T follicular helper cell (primary cell): ENCODE measurements at places on chromosomes 1 and 21.

DNA sequence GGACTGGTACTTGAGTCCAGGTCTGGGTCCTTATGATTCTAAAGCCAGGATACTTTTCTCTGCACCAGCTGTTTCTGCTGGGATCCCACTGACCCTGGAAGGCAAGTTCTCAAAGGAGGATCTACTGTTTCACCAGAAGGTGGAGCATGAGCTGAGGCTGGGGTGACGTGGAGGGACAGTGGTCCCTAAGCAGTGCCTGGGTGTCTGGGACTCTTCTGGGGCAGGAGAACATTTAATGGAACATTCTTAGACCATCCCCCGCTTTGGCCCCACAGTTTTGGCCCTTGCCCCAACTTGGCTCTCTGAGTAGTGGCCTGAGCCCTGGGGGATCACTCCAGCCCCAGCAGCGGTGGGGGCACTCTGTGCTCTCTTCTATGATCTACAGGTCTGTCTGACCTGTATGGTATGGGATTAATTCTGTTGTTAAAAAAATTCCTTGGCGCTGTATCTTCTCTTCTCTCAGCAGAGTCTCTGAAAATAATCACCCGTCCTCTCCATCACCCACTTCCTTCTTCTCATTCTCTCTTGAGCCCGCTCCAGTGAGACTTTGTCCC, 60.3 kb upstream of the CSF3R start:
- DNase-seq: no peak

GRCh38 chr21:42847051-42847707, 32.2 kb downstream of the WDR4 start:
- no peak for DNase-seq

GRCh38 chr1:222736470-222736869, 532 bp upstream of the FAM177B start:
- DNase-seq: no peak

GRCh38 chr1:20242890-20243479, 47.7 kb upstream of the VWA5B1 start:
- DNase-seq: no peak

- no peak for DNase-seq
These were observed 26.1 kb downstream of the CD58 start for GRCh38 chr1:116544588-116545358.

GRCh38 chr1:23557471-23558124, 1.7 kb downstream of the ID3 start:
- DNase-seq: no peak

- no peak for DNase-seq
These were observed 40.7 kb downstream of the ARHGEF10L start for GRCh38 chr1:17579951-17580939.

DNA sequence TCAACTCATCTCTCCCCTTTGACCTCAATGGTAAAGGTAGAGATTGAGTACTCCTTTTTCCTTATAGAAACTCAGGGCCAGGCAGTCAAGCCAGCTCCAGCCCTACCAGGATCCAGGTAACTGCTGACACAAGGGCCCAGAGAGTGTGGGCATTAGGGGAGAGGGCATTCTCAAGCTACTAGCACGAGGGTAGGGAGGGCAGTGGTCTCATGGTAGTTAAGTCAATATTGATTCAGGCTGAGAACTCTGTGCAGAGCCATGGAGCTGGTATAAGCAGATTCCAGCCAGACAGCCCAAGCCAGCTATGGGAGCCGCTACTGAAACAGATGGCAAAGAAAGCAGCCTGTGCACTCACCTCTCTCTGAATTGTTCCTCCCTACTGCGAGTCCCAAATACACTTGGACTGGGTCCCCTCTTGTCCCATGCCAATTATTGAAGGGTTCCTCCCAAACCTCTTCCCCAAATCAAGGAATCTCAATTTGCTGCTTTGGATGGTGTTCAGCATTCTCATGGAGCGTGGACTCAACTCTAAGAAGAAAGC, 2.8 kb downstream of the PI4KB start:
- DNase-seq: no peak

GRCh38 chr1:205879974-205880373, 30.0 kb upstream of the PM20D1 start:
- DNase-seq: no peak

GRCh38 chr1:86207323-86207722, 50.8 kb upstream of the COL24A1 start:
- DNase-seq: no peak

GRCh38 chr1:183995322-183996039, 42.0 kb downstream of the COLGALT2 start:
- no peak for DNase-seq

DNA sequence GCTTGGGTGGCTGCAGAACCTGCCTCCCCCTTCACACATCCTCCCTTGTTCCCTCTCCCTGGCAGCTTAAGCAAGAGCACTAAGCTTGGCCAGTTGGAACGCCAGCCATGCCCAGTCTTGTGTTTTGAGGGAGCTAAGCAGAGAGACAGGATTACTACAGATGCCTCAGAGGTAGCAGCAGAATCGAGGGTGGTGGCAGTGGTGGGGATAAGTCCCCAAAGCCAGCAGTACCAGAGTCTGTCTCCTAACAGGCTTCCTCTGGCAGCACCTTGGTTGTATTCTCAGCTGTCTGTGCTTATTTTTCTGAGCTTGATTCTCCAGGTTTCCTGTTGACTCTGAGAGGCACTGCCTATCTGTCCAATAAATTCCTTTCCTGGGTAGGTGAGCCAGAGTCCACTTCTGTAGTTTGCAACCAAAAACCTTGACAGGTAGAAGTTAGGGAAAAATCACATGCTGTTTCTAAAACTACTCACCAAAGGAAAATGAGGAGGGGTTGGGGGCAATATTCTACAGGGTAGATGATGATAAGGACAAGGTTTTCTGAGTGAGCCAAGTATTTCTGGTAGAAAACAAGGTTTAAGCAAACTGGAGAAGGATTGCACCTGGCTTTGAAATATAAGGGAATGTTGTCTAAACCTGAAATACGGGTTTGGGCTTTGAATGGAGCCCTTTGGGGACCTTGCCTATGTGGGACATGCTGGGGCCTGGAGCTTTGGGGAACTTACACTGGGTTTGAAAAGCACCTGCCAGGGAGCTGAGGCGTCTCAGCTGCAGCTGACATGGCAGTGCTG, 100.8 kb downstream of the PBX1 start:
- DNase-seq: no peak
